RPMI7951 (cell line): ENCODE measurements at places on chromosomes 1 and 21. TPM values are rescaled to one million over a fixed set of nuclear protein-coding genes. Genes with fewer than 3 reads are reported as not detected.

DNA sequence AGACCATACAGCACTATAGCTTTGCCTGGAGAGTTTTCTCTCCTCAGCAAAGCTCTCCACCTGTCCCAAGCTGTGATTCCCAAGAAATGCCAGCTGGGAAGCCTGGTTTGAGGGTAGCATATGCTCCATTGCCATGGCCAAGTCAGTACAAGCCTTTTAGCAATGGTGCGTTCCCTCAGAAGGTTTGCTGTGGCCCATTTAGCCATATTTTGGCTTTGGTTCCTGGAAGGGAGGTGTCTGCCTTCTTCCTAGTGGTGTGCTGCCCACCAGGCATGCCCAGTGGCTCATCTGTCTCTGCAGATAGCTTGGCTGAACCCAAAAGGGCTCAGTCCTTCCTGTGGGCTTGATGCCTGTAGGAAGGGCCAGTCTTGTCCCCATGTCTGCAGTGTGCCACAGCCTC, 32.4 kb downstream of the GALNT2 start:
- DNase-seq = no peak

DNA sequence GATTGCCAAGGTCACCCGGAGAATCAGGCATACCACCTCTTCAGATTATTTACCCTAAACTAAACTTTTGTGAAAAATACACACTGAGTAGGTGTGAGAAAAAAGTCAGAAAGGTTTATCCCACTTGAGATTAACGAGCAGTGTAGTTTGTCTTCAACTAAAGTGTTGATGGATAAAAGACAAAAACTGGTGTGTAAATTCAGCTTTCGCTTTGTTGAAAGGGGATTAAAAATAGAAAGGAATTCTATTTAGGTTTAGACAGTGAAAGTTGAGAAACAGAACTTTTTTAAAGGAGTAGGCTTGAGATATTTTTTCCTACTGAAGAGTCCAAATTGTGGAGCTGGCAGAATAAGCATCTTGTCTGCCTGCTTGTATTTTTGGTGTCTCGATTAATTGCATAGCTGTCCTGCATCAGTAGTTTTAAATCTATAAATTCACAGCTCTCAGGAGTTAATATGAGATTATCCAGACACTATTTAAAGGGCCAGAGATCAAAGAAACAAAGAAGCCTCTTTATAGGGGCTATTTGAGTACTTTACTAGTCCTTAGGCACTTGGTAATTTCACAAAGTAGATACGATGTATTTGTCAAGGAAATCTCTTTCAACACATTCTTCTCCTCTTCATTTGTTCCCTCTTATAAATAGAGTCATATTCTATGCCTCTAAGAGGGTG, 46.7 kb upstream of the RABGAP1L start:
- no peak for DNase-seq

DNA sequence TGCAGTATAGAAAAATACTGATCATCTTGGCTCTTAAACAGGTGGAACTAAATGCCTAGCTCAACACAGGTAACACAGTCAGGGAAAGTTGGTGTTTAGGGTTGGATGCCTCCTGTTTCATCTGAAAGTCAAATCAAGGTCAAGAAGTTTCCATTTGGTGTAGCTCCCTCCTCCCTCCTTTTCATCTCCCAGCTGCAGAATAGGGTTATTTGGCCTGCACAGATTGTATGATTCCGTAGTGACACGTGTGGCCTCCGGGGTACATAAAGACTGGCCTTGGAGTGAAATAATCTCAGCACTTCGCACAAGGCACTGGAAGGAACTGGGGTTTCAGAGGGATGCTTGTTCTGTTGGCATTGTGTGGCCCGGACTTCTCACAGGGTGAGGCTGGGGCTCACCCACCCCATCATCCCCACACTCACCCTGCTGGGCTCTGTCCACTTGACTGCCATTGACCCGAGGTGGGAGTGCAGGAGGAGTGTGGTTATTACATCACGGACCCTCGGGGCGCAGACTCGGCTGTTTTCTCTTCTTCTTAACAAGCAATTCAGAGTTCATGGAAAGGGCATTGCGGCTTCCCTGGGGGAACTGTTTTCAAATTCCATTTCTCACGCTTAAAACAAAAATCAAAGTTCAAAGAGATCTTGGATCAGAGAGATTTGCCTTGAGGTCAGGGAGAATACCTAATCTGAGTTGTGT, 18.4 kb downstream of the IGSF5 start:
- DNase-seq = peak; percentile 69

DNA sequence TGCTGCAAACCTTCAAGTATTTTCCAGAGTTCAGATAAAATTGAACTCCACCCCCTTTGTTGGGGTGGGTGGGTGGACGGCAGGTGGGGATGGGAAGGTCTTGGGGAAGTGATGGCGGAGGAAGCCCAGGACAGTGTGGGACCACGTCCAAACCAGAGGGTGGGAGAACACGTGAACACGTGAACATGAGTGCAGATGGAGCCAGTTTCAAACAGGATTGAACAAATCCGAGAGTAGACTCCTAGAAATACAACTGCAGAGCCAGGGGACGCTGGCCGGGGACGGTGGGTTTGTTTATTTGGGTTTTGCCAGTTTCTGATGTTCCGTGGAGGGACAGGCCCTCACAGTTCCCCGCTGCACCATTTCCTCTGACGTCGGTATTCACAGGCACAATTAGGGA, 2.9 kb downstream of the KRTAP10-2 start:
- DNase-seq = no peak

GRCh38 chr1:87805666-87806378, 477.1 kb downstream of the LMO4 start:
- DNase-seq = peak; percentile 24

GRCh38 chr1:219882755-219883154, 45.6 kb downstream of the SLC30A10 start:
- no peak for DNase-seq

GRCh38 chr21:27759091-27759659, 792.3 kb upstream of the ADAMTS5 start:
- DNase-seq = peak; percentile 6

- peak; percentile 97 for DNase-seq
These were observed 4.2 kb downstream of the GLIS1 start for GRCh38 chr1:53734650-53735211.

DNA sequence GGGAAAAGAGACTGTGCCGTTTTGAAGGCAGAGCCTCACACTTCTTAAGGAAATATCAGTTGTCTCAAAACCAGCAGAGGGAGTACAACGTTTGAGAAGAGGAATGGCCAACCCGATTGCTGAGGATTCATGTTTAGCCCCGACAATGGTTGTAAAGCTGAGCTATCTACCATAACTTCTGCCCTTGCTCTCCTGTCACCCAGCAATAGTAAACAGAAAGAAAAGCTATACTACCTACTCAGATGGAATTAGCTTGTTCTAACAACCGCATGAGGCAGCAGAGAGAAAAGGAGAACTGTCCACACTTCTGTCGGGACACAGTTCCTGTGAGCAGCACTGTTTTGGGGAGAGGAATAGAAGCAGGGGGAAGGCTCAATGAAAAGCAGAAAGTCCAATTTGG, 91.2 kb downstream of the SLC45A1 start:
- DNase-seq = peak; percentile 41

GRCh38 chr1:116408193-116408592, 35.1 kb downstream of the ATP1A1 start:
- no peak for DNase-seq

GRCh38 chr1:179742717-179743678, at the start of gene FAM163A:
Gene FAM163A, plus strand, starts transcription at chr1:179743291. Its CDS starts 69,807 bp downstream, at chr1:179813098.
- no peak for DNase-seq

- DNase-seq = peak; percentile 94
These were observed 253.1 kb upstream of the IRF2BP2 start for GRCh38 chr1:234862944-234863515.

DNA sequence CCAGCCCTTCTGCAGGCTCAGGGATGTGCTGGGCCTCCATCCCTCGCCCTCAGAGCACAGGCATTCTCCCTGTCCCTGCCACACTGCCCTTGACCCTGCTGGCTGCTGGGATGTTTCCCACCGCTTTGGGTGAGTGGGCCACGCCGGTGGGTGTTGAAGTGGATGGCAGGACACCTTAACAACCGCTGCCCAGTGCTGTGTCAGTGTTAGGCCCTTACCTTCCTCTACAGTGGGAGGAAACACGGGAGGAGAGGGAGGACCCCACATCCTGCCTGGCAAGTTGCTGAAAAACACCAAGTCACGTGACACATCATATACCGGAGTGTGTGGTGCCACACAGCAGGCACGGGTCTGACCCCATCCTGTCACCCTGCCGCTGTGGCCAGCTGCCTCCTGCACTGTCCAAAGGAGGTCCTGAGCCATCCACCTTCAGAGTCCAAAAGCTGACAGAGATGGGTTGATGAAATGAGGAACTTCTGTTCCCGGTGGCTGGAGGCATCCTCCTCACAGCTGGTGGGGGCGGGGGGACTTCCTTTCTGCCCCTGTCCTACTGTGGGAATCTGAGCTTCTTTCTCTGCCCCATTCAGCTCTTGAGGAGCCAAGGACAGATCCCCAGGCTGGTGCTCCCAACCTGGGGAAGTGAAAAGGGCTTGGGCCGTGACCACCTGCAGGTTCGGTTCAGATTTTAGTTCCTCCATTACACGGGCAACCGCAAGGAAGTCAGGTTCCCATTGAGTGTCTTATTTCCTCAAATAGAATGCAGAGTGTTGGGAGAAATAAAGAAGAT, 3.2 kb upstream of the THEMIS2 start:
- DNase-seq = peak; percentile 14

- peak; percentile 74 for DNase-seq
These were observed at the start of gene MYOM3 for GRCh38 chr1:24111996-24112779. Gene MYOM3, minus strand, starts transcription at chr1:24112135. Its CDS starts 3,499 bp downstream, at chr1:24108636.

DNA sequence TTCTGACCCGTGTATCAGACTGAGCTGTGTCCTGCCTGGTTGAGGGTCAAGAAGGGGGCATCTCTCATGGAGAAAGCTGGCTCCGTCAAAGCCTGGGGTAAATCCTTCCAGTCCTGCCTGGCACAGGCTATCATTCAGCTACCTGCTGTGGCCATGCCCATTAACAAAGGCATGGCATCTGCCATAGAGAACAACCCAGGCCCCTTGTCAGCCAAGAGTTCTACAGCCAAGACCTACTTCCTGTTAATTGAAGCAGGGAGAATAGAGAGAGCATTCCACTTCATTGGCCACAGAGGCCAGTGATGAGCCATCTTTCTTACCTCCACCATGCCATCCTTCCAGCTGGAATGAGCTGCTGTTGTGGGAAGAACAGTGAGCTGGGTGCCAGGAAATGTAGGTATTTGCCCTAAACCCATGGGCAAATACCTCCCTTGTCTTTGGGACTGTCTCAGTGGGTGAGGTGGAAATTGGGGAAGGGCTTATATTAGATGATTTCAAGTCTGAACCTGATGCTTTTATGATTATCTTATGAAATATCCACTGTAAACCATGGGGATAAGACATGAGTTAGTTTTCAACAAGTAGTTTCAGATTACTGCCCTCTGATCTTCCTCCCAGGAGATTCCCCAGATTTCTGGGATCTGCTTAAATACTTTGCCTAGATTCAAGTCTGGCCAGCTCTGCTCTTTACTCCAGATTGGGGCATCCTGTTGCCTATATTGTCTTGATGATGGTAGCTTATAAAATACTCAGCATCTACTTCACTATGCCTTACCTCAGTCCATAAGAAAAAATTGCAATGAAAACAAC, 11.2 kb upstream of the KCNQ4 start:
- no peak for DNase-seq

DNA sequence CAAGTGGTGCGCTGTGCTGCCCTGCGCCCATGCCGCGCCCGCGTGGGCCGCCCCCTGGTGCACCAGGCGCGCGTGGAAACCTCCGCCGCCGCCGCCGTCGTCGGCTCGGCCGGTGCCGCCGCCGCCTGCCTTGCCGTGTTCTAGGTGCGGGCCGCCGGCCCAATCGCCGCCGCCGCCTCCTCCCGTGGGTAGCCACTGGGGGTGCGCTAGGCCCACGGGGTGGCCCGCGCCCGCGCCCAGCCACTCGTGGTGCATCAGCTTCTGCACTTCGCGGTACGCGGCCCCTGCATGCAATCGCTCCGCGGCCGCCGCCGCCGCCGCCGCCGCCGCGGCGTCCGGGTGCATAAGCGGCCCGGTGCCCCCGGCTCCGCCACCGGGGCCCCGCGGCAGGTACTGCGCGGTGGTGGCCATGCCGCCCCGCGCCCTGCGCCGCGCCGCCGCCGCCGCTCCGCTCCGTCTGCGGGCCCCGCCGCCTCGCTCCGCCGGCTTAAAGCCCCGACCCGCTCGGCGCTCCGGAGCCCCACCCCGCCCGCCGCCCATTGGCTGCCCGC, at the start of gene POU3F1:
Gene POU3F1 (minus strand): TSS at position 461 of the 551 bp plus-strand sequence. CDS start 50 bp downstream, at position 411.
- DNase-seq = no peak

DNA sequence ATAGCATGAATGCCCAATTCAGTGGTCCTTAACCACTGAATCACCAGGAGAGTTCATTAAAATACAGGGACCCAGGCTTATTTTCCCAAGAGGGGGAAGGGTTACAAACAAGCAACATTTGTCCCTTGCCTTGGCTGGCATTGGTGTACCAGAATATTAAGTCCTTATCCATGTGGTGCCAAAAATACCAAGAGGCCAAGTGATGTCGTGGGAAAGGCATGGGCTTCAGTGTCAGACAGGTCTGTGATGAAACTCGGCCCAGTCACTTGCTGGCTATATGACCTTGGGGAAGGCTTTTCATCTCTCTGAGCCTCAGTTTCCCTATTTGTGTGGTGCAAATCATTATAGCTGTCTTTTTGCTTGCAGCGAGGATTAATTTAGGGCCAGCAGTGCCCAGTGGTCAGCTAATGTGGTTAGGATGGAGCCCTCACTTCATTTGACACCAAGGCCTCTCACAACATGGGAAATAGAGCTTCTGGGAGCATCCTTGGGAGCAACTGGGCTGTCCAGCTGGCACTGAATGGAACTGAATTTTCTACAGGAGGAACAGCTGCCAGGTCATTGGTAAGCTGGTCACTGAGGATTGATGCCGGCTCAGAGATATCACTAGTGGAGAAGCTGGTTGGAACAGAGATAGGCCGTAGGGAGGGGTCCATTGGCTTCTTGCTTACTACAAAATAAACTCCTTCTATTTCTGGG, 77.2 kb upstream of the PPP2R5A start:
- no peak for DNase-seq

GRCh38 chr21:44496564-44497550, 41.5 kb downstream of the LRRC3 start:
- DNase-seq = no peak

DNA sequence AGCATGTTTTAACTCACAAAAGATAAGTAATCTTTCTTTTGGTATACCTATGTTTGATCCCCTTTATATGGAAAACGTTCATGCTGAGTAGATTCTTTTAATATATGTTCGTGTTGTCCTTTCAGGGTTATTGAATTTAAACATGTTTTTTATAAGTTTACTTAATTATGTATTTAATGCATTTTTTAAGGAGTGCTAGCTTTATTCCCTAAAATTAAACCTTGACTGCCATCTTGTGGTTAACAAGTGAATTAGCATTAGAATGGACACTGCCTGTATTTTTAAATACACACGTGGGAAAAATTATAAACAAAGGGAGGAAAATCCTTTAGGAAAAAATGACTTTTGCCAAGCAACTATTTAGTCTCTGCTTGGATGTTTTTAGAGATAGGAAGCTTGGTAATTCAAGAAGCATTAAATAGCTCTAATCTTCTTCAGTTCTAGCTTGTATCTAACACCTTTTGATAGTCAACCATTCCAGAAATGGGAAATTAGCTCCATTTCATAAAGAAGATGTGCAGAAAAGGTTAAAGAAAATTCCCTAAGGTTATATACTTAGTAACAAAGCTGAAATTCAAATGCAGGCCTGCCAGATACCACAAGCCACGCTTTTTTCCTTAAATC, 43.0 kb downstream of the UBE2U start:
- peak; percentile 52 for DNase-seq

PSMB4 gene
- total RNA-seq = 469 and 498 TPM in 2 replicates

CR1 gene
- not detected in 2 replicates for total RNA-seq

GJC2 gene
- total RNA-seq = 0.39 and 0.48 TPM in 2 replicates

PIGC gene
- 36.3 and 40.9 TPM in 2 replicates for total RNA-seq

IL19 gene
- 0.24 TPM in 1 of 2 replicates, not detected in the other for total RNA-seq

FMO4 gene
- 3.1 and 10.8 TPM in 2 replicates for total RNA-seq

GPX7 gene
- 32.6 and 38.9 TPM in 2 replicates for total RNA-seq

PPIH gene
- total RNA-seq = 122 and 123 TPM in 2 replicates

GPATCH3 gene
- 4.7 and 5.7 TPM in 2 replicates for total RNA-seq

MYBPH gene
- 0.48 and 1.4 TPM in 2 replicates for total RNA-seq

OR2AK2 gene
- total RNA-seq = not detected in 2 replicates

NPR1 gene
- not detected in 2 replicates for total RNA-seq
